ENCODE measurements at places on chromosomes 2 and 18.

DNA sequence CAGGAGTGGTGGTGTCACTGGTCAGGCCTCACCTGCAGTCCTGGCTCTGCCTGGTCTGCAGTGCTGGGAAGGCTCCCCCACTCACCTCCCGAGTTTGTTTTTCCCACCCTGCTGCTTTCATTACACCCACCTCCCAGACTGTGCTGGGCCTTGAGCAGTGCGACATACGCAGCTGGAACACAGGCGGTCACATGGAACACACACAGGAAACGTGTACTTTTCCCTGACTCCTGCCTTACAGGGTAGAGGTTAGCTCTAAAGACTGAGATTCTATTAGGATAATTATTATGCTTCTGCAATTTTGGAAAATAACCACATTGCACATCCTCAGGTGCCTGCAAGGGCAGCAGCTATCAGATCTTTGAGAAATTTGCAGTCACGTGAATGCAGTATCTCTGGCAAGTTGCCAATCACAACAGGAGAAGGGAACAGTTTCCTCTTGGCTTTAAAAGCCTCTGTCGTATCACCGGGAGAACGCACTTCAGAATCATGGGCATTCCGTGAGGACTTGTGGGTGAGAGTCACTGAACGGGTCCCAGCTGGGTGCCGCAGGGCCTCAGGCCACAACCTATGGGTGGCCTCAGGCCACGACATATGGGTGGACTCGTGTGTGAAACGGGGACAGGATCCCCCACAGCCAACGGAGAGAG lies 136.5 kb downstream of the ZNF236 start:
- DNase-seq, result no peak

DNA sequence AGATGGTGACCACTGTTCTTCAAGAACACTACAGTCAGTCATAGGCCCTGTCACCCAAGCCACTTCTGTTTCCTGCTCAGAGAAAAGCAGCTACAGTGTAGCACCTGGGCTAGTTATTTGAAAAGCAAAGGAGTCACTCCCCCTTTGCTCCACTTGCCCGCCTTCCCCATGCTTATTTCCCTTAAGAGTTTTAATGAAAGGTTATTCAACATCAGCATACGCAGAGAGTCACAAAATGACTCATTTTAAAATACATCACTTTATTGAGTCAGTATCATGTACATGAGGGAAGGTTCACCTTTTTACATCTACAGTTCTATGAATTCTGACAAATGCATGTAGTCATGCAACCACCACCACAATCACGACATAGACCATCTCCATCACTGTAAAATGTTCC lies 71.3 kb downstream of the TNFRSF11A start:
- no peak for DNase-seq

DNA sequence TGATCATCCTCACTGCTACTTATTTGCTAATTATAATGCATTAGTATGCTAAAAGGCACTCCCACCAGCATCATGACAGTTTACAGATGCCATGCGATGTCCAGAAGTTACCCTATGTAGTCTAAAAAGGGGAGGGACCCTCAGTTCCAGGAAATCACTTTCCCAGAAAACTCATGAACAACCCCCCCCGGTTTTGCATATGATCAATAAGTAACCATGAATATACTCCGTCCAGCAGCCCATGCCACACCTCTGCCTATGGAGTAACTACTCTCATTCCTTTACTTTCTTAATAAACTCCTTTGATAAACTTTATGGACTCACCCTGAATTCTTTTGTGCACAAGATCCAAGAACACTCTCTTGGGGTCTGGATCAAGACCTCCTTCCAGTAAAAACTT lies 86.8 kb downstream of the MALT1 start:
- no peak for DNase-seq

GRCh38 chr2:169772651-169773050 lies 26.0 kb upstream of the SSB start:
- no peak for DNase-seq

- no peak for DNase-seq
These were observed 10.7 kb downstream of the TEX51 start for GRCh38 chr2:126909366-126909765.

DNA sequence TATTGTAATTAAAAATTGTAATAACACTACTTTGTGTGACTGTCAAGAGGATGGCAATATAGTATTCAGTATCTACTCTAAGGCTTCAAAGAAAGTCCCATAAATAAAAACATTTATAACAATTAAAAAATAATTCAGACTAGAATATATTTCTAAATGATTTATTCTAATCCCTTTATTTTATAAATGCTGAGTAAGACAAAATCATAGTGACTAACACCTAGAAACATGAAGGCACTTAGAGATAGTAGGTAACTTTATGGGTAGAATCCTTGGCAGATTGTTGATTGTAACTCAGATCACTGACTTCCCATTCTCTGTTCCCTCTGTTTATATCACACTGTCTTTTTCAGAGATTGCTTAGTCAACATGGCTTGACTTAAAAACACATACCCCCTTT lies 78.6 kb upstream of the EPB41L5 start:
- no peak for DNase-seq

DNA sequence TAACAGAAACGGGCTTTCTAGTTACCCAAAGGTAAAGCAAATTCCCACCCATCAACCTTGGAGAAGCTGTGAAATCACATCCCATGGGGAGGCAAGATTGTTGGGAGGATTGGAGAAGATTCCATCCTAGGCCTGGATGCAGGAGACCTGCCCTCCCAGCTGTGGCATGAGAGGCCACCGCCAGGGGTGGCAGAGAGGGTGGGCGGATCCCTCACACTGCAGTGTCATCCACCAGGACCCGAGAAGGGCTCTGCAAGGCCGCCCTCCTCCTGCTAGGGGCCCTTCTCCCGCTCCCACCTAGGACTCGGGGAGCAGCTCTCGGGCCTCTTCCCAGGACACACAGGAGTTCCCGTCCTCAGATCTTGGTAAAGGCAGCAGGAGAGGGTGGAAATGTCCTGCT lies 15.5 kb upstream of the ATG16L1 start:
- no peak for DNase-seq

DNA sequence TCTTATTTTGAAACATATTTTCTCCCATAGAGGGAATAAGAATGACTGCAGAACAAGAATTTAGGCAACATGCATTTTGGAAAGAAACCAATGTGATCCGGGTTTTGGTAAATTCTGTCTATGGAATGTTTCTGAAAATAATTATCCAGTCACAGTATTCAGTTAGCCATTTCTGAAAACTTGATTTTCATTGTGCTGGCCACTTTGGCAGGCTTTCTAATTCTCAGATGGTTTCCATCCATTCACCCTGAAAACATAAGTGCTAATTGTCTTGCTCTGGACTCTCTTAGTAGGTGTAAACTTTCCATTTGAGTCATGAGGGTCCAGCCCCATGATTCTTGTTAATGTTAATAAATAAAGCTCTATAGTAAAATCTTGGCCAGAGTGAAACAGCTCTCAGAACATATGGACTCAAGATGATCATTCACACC lies 176.5 kb downstream of the RBM43 start:
- no peak for DNase-seq

DNA sequence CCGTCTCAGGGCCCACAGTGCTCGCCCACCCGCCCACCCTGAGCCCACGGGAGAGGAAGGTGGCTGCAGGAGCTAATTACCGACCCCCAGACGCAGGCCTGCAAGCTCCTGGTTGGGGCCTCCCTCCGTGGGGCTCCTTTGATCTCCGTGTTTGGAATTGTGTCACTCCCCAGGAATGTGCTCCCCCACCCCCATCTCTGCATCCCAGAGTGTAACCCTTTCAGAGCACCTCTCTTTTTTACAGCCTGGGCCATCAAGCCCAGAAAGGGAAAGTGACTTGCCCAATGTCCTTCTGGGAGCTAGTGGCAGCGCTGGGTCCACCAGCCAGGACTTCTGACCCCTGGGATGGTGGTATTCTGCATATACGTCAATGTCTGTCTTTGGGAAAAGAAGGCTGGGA lies 335.1 kb downstream of the CYRIA start:
- DNase-seq, result peak; percentile 75

DNA sequence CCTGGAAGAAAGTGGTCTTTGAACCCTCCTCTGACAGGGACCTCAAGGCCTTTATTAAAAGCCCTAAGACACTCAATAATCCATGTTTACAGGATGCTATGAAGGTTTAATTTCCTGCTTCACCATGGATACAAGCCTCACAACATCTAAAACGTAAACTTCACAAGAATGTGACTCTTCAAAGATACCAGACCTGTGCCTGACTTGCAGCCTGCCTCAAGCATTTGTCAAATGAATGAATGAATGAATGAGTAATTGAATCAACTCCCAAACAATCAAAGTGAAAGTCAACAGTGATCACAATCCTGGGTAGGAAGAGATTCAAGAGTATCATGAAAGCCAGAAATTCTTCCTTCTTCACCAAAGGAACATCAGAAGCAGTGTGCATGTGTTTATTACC lies 30.4 kb downstream of the KLF7 start:
- no peak for DNase-seq

DNA sequence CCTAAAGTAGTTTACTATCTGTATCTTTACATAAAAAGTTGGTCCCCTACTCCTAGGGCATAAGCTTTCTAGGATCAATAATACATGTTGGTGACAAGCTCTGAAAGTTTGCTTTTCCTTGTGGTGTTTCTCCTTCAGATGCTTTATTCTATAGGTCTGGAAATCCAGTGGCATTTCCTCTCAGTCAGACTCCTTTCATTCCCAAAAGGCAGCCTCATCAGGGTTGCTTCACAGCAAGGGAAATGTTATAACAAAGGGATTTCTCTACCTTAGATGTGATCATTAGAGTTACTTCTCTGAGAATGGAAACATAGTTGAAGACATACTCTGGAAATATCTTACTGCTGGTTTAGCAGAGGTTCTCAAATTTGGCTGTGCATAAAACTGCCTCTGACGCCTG lies 1072.4 kb upstream of the ZEB2 start:
- DNase-seq, result no peak

GRCh38 chr2:199772035-199772976 lies 78.7 kb downstream of the FTCDNL1 start:
- DNase-seq, result no peak

DNA sequence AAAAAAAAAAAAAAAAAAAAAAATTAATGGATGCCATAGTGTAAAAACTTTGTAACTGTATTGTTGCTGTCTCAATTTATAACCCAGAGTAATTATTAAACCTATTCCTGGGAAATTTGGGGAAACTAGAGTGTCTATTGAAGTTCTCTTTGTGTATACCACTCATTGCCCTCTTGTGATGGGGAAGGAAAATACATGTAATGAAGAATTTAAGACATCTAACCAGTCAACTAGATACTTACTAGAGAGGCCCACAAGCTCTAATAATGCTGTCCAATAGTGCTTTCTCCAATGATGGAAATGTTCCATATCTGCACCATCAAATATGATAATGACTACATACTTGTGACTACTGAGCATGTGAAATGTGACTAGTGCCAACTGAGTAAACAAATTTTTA lies 168.5 kb upstream of the SLC39A10 start:
- DNase-seq, result no peak

- no peak for DNase-seq
These were observed 118.7 kb upstream of the NRP2 start for GRCh38 chr2:205563646-205564045.

GRCh38 chr2:113963965-113964364 lies 74.1 kb downstream of the ACTR3 start:
- DNase-seq, result no peak

DNA sequence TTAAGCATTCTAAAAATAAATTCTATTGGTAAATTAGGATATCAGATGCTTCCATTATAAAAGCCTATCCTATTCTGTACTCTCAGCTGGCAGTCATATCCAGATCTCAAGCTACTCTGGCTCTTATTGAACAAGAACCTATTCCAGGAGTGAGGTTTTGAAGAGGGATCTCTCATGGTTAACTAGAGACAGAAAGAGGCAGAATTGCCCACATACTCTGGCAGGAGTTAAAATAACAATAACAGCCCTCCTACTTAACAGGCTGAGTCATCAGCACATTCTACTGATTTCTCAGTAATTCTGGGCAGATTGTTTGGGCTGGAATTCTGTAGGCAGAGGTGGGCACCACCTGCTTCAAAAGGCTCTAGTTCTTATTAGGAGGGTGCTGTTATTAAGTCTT lies 142.0 kb upstream of the UNC80 start:
- DNase-seq, result no peak

DNA sequence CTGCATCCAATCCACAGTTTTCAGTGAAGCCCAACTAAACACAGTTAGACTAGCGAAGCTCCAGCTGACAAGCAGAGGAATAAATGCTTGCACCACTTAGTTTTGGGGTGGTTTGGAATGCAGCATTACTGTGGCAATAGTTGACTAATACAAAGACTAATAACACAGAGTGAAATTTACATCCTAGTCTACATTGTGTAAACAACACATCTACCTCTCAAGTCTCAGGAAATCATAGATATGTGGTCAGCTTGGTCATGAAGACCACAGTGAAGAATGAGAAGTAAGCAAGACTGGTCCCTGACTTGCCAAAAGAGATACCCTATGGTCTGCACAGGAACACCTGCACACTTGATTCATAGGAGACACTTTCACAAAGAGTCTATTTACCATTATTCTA lies 155.1 kb upstream of the TANK start:
- DNase-seq, result no peak

- DNase-seq, result no peak
These were observed 45.8 kb downstream of the PTPN2 start for GRCh38 chr18:12838178-12838634.

GRCh38 chr2:200252265-200253067 lies 54.0 kb upstream of the SPATS2L start:
- no peak for DNase-seq

DNA sequence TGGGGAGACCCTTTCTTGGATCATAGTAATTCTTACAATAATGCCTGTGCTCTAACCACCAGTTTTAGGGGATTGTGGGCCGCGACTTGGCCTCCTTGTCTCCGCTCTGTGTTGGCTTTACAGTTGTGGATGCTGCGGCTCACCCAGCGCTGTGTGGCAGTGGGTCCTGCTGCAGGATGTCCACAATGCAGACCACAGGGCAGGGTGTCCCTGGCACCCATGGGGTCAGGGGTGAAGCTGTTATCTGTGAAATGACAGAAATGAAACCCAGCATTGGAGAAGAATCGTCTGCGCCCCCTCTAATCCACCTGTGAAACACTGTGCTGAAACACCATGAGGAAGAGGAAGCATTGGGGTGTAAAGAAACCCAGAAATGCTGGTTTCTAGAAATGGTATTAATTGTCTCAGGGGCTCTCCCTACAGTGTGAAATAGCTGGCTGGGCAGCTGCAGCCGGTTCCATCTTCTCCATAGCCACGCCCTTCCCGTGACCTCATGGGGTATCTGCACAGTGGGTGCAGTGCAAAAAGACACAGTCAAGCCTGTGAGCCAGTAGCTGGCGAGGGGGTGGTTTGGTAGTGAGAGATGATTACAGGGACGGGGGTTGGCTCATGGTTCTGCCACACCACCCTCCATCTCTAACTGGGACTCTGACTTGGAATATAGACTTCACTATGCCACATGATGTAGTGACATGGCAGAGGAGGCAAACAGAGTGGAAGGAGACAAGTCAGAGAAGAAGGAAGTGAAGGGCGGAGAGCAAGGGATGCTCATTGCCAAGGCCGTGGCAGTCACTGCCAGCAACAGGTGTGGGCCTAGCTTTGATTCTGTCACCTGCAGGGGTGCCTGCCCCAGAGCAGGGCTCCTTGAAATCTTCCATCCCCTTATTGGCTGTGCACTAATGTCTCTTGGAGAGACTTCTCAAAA lies 16.2 kb downstream of the INPP4A start:
- peak; percentile 27 for DNase-seq

Data from ecto neural progenitor cell (in vitro differentiated cells).